ENCODE measurements at places on chromosomes 5 and 9.
A peak's percentile ranks its signal among the peaks of the same experiment; 100 is the strongest.

- H3K27me3 ChIP-seq: peaks cover 3% of the 10 kb centered on the region
- no peak overlapping the region for H3K4me3 ChIP-seq
- no peak overlapping the region for H3K27ac ChIP-seq
- no peaks in the 10 kb centered on the region for H3K36me3 ChIP-seq
- no peaks in the 10 kb centered on the region for H3K4me1 ChIP-seq
Observed at GRCh38 chr5:133848341-133848811, 120.0 kb downstream of the C5orf15 start.

GRCh38 chr9:111456529-111456928 lies 27.7 kb downstream of the ECPAS start:
- no peaks in the 10 kb centered on the region for H3K27me3 ChIP-seq
- peak; percentile 22 for DNase-seq
- no peaks in the 10 kb centered on the region for H3K36me3 ChIP-seq
- no peak overlapping the region for H3K27ac ChIP-seq

DNA sequence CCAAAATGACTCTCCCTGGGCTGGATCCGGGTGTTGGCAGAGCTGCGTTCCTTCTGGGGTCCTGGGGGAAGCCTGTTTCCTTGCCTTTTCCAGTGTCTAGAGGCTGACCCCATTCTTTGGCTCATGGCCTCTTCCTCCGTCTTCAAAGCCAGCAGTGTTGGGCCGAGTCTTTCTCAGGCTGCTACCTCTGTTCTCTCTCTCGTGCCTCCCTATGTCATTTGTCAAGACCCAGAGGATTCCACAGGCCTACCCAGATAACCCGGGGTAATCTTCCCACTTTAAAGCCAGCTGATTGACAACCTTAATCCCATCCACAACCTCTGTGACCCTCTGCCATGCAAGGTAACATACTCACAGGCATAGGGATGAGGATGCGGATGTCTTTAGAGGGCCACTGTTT lies 55.0 kb upstream of the KCNMB1 start:
- no peak overlapping the region for H3K27ac ChIP-seq
- H3K36me3 ChIP-seq: no peaks in the 10 kb centered on the region
- H3K4me3 ChIP-seq: no peak overlapping the region
- H3K27me3 ChIP-seq: no peaks in the 10 kb centered on the region
- H3K4me1 ChIP-seq: no peaks in the 10 kb centered on the region
- no peak for DNase-seq

DNA sequence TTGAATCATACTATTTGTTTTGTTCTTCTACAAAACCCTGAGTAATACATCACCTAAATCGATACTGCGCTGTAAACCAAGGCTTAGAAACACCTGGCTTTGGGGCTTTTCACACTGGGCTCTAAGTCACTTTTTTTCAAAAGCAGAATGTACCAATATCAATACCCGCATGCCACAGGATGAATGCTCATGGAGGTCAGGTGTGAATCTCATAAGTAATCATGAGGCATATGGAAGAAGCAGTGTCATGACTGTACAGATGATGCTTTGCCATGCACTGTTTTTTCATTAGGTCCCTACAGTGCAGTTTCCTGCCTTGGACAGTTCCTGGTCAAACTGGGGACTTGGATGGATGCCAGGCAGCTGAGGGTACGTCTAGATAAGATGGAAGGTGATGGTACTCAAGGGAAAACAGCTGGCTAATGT lies 49.0 kb upstream of the ATG10 start:
- no peak for DNase-seq
- no peaks in the 10 kb centered on the region for H3K36me3 ChIP-seq
- H3K27me3 ChIP-seq: no peaks in the 10 kb centered on the region

DNA sequence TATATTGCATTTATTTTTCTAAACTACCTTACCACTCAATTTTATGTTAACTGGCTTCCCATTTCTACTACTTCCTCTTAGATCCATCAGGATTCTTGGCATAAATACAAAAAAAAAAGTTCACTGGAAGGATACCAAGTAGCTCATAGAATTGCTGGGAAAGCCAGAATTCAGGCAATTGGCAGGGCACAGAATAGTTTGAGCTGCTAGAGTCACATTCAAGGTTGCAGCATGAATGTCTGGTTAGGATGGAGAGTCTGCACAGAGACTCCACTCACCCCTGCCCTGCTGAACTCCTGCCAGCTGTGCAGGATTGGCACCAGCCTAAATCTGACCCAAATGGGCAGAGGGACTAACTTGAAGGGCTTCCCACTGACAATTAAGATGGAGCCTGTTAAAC lies 4.9 kb upstream of the AMACR start:
- no peaks in the 10 kb centered on the region for H3K36me3 ChIP-seq
- H3K4me3 ChIP-seq: no peak overlapping the region
- H3K27ac ChIP-seq: no peak overlapping the region
- DNase-seq: no peak

DNA sequence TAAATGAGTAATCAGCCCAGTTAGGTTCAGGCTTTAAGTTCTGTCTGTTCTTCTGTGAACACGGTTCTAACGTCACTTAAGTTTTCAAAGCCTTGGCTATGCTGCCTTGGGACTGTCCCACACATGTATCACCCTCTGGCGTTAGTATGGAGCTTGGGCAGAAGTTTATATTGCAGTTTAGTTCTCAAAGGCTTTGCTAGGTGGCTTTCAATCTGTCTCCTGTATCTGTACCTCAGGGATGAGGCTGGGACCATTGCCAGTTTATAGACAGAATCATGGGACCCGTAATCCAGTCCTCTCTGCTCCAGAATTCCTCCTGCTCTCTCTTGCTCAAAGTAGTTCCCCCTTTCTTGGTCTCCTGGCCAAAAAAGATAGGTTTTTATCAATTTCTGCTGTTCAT lies 12.1 kb downstream of the C9orf40 start:
- no peaks in the 10 kb centered on the region for H3K36me3 ChIP-seq
- H3K4me1 ChIP-seq: peaks cover 5% of the 10 kb centered on the region
- no peak for DNase-seq
- no peak overlapping the region for H3K4me3 ChIP-seq
- H3K27ac ChIP-seq: no peak overlapping the region

DNA sequence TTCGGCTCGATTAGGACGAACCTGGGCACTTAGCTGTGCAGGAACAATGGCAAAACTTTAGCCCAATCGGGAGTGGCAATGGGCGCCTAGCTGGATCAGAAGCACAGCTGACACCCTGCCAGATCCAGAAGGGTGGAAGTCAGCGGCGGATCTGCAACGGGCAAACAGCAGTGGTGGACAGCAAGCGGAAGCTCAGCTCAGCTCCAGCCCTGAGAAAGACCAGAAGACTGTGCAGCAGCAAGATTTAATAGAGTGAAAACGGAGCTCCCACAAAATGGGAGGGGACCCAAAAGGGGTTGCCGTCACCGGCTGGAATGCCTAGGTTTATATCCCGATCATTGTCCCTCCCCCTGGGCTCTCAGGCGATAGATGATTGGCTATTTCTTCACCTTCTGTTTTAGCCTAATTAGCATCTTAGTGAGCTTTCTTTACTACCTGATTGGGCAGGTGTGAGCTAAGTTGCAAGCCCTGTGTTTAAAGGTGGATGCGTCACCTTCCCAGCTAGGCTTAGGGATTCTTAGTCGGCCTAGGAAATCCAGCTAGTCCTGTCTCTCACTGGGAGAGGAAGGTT lies 1237.9 kb downstream of the CDH12 start:
- no peaks in the 10 kb centered on the region for H3K4me1 ChIP-seq
- H3K4me3 ChIP-seq: no peak overlapping the region
- H3K36me3 ChIP-seq: no peaks in the 10 kb centered on the region

DNA sequence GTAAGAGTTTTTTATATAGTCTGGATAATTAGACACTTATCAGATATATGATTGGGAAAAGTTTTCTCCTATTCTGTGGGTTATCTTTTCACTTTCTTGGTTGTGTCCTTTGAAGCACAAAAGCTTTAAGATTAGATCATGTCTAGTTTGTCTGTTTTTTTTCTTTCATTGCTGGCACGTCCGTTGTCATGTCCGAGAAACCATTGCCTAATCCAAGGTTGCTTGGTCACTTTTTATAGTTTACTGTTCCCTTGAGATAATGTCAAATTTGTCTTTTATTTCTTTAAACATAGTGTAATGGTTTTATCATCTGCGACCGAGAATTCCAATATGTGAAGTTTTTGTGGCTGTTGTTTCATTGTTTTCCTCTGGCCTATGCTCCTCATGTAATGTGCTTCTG lies 28.8 kb downstream of the GARNL3 start:
- H3K36me3 ChIP-seq: no peaks in the 10 kb centered on the region
- DNase-seq: no peak
- H3K27me3 ChIP-seq: no peaks in the 10 kb centered on the region

DNA sequence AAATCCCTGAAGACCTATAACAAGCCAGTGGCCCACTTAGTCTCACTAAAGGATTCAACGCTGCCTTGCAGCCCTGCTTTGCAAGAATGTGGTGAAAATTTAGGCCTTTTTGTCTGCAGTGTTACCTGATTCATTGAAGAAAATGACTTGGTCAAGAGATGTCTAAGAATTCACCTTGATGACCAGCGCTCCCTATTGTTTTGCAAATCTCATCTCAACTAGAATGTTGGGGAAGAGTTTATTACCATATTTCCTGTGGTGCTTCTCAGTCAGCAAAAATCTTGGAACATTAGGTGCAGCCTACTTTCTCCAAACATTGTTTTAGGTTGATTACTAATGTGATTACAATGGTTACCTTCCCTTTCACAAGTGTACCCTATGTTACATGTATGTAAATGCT lies 53.5 kb downstream of the PLK2 start:
- no peaks in the 10 kb centered on the region for H3K27me3 ChIP-seq
- no peaks in the 10 kb centered on the region for H3K36me3 ChIP-seq
- no peak overlapping the region for H3K27ac ChIP-seq
- no peak overlapping the region for H3K4me3 ChIP-seq
- H3K4me1 ChIP-seq: no peaks in the 10 kb centered on the region
- DNase-seq: no peak

- H3K36me3 ChIP-seq: no peaks in the 10 kb centered on the region
- no peaks in the 10 kb centered on the region for H3K4me1 ChIP-seq
- DNase-seq: no peak
Observed at GRCh38 chr5:171801-172331, 19.4 kb upstream of the LRRC14B start.

DNA sequence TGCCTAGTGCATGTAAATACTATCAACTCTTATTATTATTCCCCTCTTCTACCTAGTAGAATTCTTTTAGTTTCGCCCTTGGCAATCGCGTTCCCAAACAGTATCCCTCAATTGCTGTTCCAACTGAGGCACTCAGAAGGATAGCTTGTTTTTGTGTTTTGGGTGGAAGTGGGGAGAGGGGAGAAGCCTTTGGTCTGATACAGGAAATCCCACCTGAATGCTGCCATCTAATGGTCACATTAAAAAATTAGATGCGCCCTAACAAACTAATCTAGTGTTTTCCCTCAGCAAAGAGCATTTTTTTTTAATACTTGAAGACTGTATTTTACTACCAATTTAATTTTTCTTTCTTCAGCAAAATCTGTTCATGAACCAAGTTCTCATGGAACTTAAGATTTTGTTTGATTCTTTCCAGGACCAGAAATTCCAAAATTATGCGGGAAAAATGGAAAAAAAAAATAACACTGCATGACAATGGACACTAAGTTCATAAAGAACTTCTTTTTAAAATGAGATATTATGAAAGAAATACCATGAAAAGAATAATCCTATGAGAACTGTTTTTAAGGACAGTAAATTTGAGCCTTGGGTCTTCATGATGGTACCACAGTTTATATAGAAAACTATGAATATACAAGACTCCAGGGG lies 22.2 kb upstream of the GLDC start:
- H3K27me3 ChIP-seq: no peaks in the 10 kb centered on the region
- no peaks in the 10 kb centered on the region for H3K36me3 ChIP-seq
- H3K27ac ChIP-seq: no peak overlapping the region
- H3K4me3 ChIP-seq: no peak overlapping the region
- peaks cover 13% of the 10 kb centered on the region for H3K4me1 ChIP-seq
- no peak for DNase-seq

- no peaks in the 10 kb centered on the region for H3K27me3 ChIP-seq
- no peak overlapping the region for H3K4me3 ChIP-seq
- peaks cover 84% of the 10 kb centered on the region for H3K36me3 ChIP-seq
- H3K4me1 ChIP-seq: peaks cover 5% of the 10 kb centered on the region
Observed at GRCh38 chr5:151052836-151053235, 28.0 kb downstream of the TNIP1 start.

GRCh38 chr5:116145416-116145815 lies 60.6 kb downstream of the COMMD10 start:
- H3K36me3 ChIP-seq: no peaks in the 10 kb centered on the region
- no peak for DNase-seq
- no peaks in the 10 kb centered on the region for H3K27me3 ChIP-seq
- no peak overlapping the region for H3K4me3 ChIP-seq
- H3K4me1 ChIP-seq: no peaks in the 10 kb centered on the region
- no peak overlapping the region for H3K27ac ChIP-seq

- no peaks in the 10 kb centered on the region for H3K27me3 ChIP-seq
- no peaks in the 10 kb centered on the region for H3K4me1 ChIP-seq
- no peaks in the 10 kb centered on the region for H3K36me3 ChIP-seq
- H3K27ac ChIP-seq: no peak overlapping the region
- no peak overlapping the region for H3K4me3 ChIP-seq
- DNase-seq: no peak
Observed at GRCh38 chr9:79551994-79552393, 19.8 kb upstream of the TLE4 start.

- no peaks in the 10 kb centered on the region for H3K27me3 ChIP-seq
- no peak overlapping the region for H3K27ac ChIP-seq
- no peaks in the 10 kb centered on the region for H3K4me1 ChIP-seq
- no peaks in the 10 kb centered on the region for H3K36me3 ChIP-seq
- DNase-seq: no peak
Observed at GRCh38 chr5:118592229-118593002, 395.9 kb downstream of the DTWD2 start.

DNA sequence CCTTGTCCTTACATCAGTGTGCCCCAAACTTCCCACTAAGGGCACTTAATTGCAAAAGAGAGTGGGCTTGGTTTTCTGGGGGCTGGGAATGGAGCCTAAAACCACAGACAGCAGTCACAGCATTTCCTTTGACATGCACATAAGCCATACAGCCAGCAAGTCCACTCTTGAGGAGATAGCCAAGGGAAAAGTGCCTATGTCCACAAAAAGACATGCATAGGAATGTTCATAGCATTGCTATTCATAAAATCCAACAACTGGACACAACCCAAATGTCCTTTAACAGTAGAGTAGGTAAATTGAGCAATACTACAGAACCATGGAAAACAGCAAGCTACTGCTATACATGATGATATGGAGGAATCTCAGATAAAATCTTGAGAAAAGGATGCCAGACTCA lies 11.7 kb upstream of the FAT2 start:
- H3K27ac ChIP-seq: no peak overlapping the region
- no peaks in the 10 kb centered on the region for H3K4me1 ChIP-seq
- H3K27me3 ChIP-seq: peaks cover 10% of the 10 kb centered on the region

Measured in large intestine (tissue), 12 donors.